ENCODE measurements at places on chromosomes 3 and 15.
A peak's percentile ranks its signal among the peaks of the same experiment; 100 is the strongest.

GRCh38 chr3:138093721-138094120 lies 21.7 kb downstream of the DZIP1L start:
- DNase-seq = no peak

DNA sequence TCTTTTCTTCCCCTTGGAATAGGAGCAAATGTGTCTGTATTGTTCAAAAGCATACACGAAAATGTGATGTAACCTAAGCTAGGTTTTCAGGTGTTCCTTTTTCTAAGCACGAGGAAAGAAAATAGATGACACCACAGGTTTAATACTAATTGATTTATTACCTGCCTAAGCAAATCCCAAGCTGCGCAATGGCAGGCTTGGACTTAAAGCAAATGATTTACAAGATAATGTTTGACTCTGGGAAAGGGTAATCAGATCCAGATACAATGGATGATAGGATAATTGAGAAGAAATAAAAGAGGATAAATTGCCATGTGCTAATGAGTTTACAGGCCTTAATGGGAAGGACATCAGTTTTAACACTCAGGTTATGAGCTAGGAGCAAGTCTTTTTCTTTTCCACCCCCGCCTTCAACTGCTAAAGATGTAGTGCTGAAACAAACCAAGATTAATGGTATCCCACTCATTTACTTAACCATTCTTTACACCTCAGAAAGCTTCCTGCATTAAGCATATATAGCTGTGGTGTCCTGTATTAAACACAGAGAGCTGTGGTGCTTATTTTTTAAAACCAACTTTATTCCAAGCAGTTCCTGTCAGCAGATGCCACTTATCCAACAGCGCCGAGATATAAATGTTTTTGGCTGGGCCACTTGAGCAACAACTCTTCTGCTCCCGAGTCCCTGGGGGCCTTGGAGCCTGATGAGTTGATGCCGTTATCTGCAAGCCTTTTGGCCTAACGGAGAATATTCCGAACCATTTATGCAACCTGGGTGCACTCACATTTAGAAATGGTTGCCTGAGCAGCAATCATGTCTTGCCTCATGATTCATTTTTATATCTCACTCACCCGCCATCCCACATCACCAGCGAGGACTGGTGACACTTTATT lies 205.5 kb downstream of the MECOM start:
- no peak for DNase-seq

- no peak for DNase-seq
Measured at GRCh38 chr15:68635141-68635540, 56.3 kb downstream of the CORO2B start.

GRCh38 chr3:22115581-22115980 lies 364.6 kb upstream of the ZNF385D start:
- peak; percentile 1 for DNase-seq

DNA sequence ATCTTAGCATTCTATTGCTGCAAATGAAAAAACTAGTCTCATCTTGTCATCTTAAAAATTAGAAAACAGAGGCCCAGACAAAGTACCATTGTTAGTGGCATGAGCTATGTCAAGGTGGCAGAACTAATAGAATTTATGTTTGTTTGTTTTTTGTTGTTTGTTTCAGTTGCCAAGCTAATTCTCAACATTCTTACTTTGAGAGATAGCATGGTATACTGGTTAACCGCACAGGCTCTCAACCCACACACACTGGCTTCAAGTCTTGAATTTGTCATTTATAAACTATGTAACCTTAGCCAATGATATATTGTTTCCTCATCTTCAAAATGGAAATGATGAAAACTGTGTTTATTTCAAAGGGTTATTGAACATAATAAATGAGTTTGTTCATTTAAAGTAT lies 367.6 kb upstream of the PLSCR5 start:
- peak; percentile 50 for DNase-seq

DNA sequence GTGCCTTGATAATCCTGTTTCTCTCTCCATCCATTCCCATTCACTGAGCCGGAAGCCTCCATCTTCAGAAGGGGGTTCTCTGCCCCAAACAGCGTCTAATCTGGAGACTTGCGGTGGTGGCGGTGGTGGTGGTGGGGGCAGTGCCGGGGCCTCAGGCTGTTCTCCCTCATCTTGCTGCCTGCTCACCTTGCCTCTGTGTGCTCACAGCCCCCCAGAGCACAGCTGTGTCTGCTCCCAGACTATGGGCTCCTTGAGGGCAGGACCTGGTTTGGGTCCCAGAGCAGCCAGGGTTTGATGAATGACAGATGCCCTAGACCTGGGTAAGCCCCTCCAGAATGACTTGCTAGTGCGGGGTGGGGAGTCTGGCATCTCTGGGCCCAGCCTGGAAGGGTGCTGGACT lies 430 bp upstream of the PSTPIP1 start:
- DNase-seq = no peak

- peak; percentile 96 for DNase-seq
Measured at GRCh38 chr15:39079296-39079847, 501.5 kb upstream of the THBS1 start.

GRCh38 chr15:74889390-74889882 lies 406 bp upstream of the MPI start:
- DNase-seq = peak; percentile 50

- DNase-seq = no peak
Measured at GRCh38 chr15:47609693-47610092, 107.6 kb upstream of the SEMA6D start.

Measured in fibroblast of skin of scalp (primary cell).